ENCODE measurements at places on chromosomes 1 and 21.
A peak's percentile ranks its signal among the peaks of the same experiment; 100 is the strongest.

DNA sequence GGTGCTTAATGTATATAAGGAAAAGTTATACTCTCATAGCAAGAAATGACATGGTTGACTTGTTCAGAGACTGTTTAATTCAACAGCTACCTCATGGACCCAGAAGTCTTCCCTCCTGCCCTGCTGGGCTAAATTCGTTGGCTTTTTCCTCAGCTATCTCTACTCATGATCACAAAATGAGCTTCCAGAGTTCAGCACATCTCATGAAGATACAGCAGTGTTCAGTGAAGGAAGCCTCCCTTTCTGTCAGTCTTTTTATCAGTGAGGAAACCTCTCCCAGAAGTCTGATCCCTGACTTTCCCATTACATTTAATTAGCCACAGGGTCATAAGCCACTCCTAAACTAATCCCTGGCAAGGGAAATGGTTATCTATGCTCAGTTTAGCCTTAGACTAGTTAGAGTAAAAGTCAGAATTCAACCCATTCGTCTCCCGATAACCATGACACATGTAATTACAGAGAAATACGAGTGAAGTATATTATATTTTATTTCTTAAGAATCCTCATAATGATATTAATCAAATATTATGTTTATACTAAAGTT is 97.5 kb downstream of the DENND1B start:
- no peak for DNase-seq

GRCh38 chr1:36582066-36582755 is 99.5 kb upstream of the CSF3R start:
- DNase-seq, result no peak

GRCh38 chr1:84998642-84999280 is 1.8 kb upstream of the MCOLN2 start:
- DNase-seq, result no peak

GRCh38 chr1:47434051-47434842 is 3.6 kb upstream of the FOXD2 start:
- DNase-seq, result no peak

DNA sequence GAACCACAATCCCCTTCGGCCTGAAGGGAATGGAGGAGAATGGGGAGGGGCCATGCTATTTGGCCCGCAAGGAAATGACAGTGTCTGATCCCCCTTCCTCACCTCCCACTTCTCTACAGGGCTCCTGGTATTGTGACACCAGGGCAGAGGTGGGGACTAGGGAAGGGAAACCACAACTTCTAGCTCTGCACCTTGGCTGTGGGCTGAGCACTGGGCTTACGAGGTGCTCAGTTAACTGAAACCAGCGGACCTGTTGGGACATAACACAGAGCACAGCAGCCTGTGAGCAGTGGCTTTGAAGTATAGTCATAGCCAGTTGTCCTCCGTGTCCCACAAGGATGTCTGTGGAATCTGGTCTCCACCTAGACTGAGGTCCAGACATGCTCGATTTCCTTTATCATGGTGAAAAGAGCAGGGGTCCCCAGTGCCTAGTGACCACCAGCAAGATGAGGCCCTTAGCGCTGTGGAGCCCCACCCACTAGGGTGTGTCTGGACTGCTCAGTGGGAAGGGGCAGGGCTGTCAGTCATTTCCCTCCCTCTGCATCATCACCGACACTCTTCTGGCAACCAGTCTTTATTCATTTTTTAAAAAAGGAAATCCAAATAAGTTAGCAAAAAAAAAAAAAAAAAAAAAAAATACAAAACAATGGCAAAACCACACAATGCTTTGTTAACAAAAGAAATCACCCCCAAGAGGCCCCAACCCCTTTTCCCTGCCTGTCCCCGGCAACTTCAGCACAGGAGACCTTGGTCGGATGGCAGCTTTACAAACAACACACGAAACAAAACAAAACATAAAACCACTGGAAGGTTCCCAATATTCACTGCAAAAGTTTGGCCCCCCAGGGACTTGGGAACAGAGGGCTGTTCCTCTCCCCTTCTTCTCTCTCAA is 3.0 kb downstream of the MYOG start:
- no peak for DNase-seq

- peak; percentile 81 for DNase-seq
These were observed 31.3 kb upstream of the ANGPTL7 start for GRCh38 chr1:11157867-11158266.

GRCh38 chr1:58496042-58496441 is 50.5 kb downstream of the OMA1 start:
- no peak for DNase-seq

DNA sequence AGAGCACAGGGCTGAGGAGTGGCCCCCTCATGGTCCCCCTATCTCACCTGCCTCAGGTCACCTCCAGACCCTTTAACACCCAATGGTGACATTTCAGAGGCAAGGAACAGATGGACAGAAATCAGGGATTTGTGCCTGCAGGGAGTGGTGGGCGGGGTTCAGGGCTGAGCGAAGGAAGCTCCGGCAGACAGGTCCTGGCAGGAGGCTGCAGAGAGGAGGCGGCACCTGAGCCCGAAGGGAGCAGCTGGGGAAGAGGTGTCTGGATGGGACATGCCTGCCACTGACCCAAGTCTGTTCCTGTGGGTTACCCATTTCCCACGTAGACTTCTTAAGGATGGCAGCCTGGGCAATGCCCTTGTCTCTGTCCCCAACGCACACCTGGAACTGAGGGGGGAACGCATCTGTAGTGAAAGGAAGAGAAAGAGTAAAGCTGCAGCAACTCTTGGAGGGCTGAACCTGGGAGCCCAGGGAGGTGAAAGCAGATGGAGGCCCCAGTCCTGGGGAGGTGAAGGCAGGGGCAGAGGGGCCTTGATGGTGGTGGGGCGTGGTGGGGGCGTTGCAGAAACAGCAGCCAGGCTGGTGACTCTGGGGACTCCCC is 61.6 kb upstream of the ADARB1 start:
- DNase-seq, result no peak

- no peak for DNase-seq
These were observed 350.9 kb upstream of the ZP4 start for GRCh38 chr1:238241607-238242006.

- DNase-seq, result no peak
These were observed 139.0 kb downstream of the RASAL2 start for GRCh38 chr1:178232949-178233348.

GRCh38 chr1:211653959-211654496 is 21.4 kb downstream of the NEK2 start:
- DNase-seq, result no peak

DNA sequence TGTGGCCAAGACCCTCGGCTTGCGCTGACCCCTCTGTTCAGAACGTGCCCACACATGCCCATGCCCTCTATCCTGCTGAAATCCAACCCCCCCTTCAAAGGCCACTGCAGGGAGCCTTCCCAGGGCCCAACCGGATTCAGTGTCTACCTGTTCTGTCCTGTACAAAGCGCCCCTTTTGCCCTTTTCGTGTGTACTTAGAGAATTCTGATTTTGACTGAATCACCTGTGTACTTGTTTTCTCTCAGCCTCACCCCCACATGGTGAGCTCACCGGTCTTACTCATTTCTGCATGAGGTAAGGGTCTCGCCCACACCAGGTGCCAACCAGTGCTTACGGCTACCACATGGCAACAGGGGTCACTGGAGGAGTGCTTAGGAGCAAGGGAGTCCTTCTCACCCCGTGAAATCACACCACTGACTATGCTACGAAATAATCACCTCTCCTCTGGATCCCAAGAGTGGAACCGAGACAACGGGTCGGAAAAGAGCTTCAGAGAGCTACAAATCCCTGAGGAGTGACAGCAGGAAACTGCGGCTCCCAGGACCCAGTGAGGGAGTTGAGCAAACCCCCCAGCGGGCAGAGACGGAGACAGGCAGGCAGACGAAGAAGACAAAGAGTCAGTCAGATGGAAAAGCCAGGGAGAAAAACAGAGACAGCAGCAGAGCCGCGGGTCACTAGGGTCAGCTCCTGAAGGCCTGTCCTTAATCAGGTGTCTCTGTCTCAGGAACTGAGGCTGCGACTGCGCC is 2.1 kb upstream of the S100A2 start:
- DNase-seq, result no peak

DNA sequence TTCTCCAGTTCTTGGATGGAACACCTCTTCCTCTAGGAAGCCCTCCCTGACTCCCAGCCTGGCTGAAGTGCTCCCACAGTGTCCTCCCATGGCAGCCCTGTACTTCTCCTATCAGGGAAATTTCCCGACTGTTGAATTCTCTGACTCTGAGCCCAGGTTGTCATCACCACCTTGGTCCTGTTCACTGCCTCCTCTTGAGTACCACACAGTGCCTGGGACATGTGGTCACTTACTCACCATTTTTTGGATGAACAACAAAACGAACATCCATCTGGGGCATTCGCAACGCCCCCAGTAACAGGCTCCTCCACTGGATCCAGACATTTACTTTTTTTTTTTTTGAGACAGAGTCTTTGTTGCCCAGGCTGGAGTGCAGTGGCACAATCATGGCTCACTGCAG is 37.4 kb downstream of the CHD5 start:
- DNase-seq, result no peak

GRCh38 chr1:112715264-112716053 is at the start of gene PPM1J:
PPM1J (minus strand) TSS chr1:112715332; CDS start chr1:112715301, 31 bp downstream.
- DNase-seq, result no peak

DNA sequence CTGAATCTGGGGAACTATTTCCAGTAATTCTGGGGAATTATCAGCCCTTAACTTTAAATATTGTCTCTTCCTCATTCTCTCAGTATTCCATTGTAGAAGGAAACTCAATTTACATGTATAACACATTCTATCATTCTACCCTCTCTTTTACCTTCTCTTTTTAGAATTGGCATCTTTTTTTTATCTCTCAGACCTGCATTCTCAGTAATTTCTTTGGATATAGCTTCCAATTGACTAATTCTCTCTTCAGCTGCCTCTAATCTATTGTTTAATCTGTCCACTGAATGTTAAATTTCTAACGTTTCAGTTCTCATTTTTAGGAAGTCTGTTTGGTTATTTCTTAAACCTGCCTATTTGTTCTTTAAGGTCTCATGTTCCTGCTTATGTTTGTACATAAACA is 33.0 kb downstream of the MAB21L3 start:
- no peak for DNase-seq

DNA sequence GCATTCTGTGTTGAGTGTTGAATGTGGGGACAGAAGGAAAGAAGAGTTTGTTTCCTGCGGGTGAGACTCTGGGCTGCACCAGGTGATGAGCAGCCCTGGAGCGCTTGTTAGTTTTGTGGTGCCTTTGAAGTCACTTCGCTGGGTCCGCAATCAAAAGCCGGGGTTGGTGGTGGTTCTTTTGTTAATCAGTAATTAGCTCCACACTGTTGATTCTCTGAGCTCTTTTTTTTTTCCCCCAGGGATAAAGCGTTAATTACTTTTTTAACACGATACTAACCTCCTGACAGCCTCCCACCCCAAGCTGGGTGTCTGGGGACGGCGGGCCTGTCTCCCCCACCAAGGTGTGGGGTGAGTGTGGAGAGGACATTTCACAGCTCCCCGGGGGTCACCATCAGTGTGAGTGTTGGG is 56.6 kb downstream of the AGPAT3 start:
- DNase-seq, result no peak

- DNase-seq, result peak; percentile 75
These were observed 48.0 kb downstream of the SMYD2 start for GRCh38 chr1:214328770-214329469.

DNA sequence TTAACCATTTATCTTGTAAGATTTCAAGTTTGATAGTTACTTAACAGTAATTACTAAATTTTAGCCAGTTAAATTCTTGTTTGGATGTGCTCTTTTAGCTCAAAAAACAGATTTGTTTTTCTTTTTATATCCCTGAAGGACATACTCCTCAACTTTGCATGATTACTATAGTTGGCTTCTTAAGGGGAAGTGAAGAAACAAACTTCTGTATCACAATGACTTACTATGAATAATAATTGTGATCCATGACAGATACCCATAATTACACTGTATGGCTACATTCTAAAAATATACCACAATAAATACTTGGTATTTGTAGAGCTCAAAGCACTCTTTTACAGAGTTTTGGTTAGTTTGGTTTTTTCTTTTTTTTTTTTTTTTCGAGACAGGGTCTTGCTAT is 55.8 kb downstream of the IARS2 start:
- DNase-seq, result no peak

GRCh38 chr1:234244482-234244881 is 128.8 kb upstream of the COA6 start:
- no peak for DNase-seq

DNA sequence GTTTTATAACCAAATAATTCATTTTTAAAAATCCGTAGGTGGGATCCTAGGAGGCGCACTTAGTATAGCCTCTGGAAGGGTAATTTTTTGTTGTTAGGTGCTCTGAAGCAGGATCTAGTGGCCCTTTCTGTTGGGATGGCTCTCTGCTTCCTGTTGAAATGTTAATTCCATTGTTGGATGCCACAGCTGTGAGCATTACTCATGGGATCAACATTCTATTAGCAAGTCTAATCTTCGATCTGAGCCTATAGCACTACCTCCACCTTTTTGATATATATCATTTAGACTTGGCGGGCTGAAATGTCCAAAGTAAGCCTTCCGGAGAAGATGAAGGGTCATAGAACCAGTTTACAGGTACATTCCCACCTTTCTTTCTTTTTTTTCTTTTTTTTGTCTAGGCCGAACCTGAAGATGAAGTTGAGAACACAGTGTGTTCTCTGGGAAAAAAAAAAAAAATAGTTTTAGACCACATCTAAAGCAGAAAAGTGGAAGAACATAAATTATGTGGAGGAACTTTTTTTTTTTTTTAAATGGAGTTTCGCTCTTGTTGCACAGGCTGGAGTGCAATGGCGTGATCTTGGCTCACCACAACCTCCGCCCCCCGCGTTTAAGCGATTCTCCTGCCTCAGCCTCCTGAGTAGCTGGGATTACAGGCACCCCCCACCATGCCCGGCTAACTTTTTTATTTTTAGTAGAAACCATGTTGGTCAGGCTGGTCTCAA is 1.4 kb downstream of the CXADR start:
- DNase-seq, result no peak

- DNase-seq, result no peak
These were observed 26.0 kb downstream of the LMX1A start for GRCh38 chr1:165330483-165330882.

GRCh38 chr1:160148121-160148520 is 3.3 kb upstream of the ATP1A4 start:
- no peak for DNase-seq

DNA sequence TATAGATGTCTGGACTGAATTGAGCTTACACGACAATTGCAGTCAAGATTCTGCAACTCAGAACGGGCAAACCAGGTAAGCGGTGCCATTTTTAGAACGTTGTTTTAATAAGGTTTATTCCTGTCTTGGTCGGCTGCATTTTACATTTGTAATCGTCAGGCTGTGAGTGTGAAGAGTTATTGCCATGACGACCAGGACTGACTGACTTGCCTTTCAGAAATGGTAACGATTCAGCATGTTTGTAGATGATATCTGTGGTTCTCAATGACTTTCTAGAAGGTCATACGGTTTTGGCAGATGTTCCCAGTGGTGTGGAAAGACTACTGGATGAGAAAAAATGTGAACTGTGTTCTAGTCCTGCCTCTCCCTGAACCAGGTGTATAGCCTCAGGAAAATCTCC is 271.3 kb upstream of the B3GALT2 start:
- no peak for DNase-seq
